Hematopoietic multipotent progenitor cell (in vitro differentiated cells): ENCODE measurements at places on chromosomes 16 and 17. TPM values are rescaled to one million over a fixed set of nuclear protein-coding genes. Genes with fewer than 3 reads are reported as not detected.

PHB1 gene
- 102 TPM for total RNA-seq

ENPP7 gene
- 0.27 TPM for total RNA-seq

ABCC11 gene
- under 0.01 TPM for total RNA-seq

FBXW10B gene
- not detected for total RNA-seq

RRAD gene
- 0.27 TPM for total RNA-seq

CCL5 gene
- 1.3 TPM for total RNA-seq

OTOP2 gene
- not detected for total RNA-seq

BICDL2 gene
- total RNA-seq: not detected

KRTAP9-4 gene
- total RNA-seq: not detected

AOC3 gene
- 0.27 TPM for total RNA-seq

CCDC78 gene
- 2.7 TPM for total RNA-seq

PRSS8 gene
- total RNA-seq: not detected

PYY gene
- total RNA-seq: not detected

MFSD6L gene
- 0.81 TPM for total RNA-seq

JUP gene
- total RNA-seq: 348 TPM

RASD1 gene
- total RNA-seq: 3.0 TPM

RGS9 gene
- 0.27 TPM for total RNA-seq

TEKT5 gene
- under 0.01 TPM for total RNA-seq

ZG16B gene
- 4.3 TPM for total RNA-seq
